ENCODE measurements at places on chromosomes 16 and 17.
A peak's percentile ranks its signal among the peaks of the same experiment; 100 is the strongest.

GRCh38 chr16:31099860-31100638, 5.5 kb upstream of the VKORC1 start:
- DNase-seq: no peak

- no peak for DNase-seq
These were observed 15.6 kb downstream of the NACA2 start for GRCh38 chr17:61575352-61575975.

DNA sequence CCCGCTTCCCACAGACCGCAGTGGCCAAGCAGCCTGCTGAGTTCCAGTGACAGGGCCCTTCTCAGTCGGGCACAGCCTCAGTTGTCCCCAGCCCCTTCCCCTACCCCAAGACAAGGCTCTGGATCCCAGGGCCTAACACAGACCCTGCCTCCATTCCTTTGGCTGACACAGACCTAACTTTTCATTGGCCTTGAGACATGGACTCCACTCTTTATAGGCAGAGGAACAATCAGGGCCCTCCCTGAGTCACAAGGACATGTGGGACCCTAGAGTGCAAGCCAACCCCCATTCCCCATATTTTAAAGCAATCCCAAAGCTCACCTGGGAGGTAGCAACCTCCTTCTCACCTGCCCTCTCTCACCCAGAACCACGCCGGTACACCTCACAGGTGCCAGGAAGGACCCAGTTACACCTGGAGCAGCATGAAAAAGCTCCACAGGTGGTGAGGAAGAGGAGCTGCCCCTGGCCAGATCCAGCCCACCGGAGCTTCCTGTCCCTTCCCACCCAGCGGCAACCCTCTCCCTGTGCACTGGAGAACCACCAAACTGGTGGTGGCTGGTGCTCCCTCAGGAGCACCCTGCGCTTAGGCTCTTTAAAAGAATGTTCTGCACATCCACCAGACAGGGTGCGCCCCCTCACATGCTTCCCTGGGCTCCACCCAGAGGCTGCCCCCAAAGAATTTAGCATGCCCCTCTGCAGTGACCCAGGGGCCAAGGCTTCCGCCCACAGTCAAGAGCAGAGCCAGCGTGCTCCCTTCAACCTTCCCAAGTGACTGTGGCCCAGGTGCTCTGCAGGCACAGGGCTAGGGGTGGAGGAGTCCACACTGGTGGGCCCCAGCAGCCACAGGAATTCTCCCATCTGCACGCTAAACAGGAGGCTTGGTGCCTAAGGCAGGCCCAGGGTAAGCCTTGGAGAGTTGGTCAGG, 3.4 kb downstream of the MNT start:
- DNase-seq: no peak

DNA sequence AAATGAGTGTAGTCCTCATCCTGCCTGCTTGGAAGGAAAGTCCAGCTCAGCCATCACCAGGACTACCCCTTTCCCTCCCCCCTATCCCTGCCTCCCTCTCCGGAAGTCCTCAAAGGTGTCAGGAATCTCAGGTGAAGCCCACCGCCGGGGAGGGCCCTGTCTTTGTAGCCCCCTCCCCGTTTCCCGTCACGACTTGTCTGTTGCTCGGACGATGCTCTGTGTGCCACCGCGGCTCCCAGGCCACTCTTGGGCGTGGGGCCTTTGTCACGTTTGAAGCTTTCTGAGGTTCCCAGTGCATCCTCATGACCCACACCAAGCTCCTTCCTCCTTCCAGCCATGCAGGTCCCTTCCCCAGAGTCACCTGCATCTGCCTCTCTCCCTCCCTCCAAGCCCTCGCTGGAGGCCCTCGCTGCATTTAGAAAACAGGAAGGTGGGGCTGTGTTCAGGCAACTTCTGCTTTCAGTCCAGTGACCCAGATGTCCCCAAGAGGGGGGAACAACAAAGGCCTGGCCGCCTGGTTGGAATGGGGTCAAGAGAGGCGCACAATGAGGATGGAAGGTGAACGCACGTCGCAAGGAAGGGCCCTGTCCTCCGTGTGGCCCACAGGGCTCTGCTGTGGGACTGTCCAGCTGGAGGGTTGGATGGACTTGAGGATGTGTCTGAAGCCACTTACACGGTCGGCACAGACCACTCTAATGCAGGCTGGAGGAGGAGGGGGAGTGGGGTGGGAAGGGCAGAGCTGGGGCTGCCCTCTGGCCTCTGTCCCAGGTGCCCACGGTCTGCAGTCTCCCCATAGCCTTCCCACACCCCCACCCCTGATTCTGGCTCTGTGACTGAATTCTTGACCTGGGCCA, 59.9 kb downstream of the OR1D5 start:
- peak; percentile 51 for DNase-seq

DNA sequence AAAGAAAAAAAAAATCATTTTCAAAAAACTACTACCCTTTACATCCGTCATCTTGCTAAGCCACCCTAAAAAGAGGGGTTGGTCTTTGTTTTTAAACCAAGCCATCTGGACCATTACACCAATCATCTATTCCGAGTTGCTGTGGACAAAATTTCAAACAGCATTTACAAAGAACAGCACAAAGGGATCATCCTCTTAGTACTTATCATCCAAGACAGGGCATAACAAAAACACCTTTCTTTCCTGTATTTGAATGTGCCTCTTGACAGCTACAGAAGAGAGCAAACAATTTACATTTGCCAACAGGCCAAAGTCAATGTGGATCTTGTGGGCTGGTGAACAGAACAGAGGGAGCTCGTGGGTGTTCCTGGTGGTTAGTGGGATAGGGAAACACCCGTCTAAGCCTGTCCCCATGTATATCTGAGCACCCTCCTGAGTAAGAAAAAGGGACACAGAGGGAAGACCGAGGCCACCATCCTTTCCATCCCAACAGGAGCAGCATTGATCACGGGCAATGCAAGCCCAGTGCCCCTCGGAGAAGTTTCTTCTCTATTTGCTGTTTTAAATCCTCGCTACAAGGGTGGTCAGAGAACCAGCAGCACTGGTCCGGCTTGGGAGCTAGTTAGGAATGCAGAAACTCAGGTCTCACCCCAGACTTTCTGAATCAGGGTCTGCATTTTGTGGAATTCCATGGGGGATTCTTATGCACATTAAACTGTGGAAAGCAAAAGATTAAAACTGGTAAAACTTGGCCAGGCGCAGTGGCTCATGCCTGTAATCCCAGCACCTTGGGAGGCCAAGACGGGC, 1.9 kb downstream of the SLC39A11 start:
- no peak for DNase-seq

GRCh38 chr16:29908719-29909220, 8.5 kb downstream of the ASPHD1 start:
- DNase-seq: no peak

- DNase-seq: no peak
These were observed 55.7 kb upstream of the CNEP1R1 start for GRCh38 chr16:49969091-49970030.

DNA sequence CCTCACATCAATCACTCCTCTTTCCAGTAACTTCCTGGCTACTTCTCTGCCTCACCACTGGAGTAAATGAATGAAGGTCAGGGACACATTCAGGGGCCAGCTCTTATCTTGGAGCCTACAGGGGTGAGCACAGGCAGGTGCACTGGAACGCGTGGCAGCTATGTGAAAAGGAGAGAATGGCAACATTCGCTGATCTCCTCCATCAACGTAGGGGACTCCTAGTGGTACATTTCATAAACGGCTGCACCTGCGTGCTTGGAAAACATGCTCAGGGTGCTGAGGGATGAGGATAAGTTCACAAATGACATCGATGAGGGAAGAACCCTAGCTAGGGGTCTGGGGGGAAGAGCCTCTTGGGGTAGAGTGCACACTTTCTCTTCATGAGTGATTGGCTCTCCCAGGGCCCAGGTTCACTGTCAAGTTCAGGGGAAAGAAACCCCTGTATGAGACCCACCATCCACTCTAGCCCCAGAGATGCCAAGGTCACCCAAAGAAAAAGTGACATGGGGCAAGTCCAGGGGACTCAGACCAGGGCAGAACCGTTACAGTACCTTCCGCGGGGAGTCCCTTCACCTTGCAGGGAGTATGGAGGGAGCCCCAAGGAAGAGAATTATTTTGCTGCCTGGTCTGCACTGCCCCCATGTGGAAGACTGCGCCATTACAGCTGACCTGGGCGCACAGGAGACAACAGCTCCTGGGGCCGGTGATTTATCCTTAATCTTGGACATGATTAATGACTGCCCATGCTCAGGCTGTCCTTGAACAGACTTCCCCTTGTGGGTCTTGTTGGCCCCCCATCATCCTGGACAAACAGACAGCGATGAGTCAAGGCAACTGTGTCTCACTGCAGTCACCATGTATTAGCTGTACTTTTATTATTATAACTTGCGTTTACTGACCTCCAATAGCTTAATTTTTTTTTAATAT, 30.1 kb downstream of the VAC14 start:
- peak; percentile 46 for DNase-seq

DNA sequence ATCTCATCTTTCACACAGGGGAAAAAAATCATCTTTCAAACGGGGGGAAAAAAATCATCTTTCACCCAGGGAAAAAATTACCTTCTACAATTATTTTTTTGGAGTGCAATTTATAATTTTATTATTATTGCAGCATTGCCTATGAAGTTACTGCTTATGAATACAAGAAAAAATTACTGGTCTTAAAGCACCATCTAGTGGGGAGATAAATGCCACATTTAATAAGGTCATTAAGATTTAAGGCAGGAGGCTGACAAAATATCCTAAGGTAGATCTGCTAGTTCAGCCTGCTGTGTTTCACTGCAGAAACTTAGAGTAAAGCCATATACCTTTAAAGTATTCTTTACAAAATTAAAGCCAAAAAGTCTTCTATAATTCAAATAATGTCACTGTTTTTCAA, 13.7 kb downstream of the SHCBP1 start:
- no peak for DNase-seq

DNA sequence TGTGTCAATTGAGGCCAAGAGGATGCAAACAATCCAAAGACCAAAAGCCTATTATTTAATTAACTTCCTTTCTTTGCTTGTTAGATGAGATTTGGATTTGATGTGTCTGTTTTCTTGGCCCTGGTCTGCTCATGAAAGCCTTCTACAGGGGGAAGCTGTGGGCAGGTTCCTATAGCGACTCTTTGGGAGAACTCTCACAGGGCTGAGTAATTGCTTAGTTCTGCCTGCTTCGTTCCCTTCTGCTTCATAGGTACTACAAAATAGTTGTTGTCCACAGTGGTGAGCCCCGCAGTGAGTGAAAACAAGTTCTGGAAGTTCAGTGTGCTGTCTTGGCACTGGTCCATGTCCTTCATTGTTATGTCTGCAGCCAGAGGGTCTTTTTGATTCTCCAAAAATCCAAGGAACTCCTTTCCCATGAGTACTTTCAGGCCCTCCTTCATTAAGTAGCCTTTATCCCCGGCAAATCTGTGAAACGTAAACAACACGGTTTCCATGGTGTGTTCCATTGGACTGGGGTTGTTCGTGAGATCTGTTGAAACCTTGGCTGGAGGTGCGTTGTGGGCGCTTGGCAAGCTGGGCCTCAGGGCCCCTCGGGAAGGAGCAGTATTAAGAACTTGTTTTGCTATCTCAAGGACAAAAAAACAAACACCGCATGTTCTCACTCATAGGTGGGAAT, 30.0 kb upstream of the ANKRD40CL start:
- DNase-seq: no peak

GRCh38 chr16:54879681-54880080, 51.0 kb upstream of the IRX5 start:
- DNase-seq: no peak

DNA sequence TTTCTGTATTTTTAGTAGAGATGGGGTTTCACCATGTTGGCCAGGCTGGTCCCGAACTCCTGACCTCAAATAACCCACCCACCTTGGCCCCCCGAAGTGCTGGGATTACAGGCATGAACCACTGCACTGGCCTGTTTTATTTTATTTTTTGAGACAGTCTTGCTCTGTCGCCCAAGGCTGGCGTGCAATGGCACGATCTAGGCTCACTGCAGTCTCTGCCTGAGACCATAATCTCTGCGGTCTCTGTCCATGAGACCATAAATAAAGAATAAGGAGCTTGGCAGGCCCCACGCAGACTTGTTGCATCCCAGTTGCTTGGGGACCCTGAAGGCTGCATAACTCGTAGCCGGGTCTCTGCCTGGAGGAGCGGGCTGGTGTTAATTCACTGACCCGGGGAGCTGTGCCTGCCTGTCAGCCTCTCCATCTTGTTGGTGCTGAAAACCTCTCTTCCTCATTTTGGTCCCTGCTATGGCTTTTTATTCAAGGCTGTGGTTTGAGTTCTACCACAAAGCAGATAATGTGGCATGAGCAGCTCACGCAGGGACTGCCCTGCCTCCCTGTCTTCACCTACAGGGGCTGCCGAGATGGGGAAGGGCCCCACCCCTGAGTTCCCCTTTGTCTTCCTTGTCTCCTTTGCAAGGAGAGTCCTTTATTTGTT, 82.1 kb downstream of the MSI2 start:
- DNase-seq: peak; percentile 44

- no peak for DNase-seq
These were observed 18.2 kb downstream of the VMP1 start for GRCh38 chr17:59725691-59726090.

- DNase-seq: no peak
These were observed 38.1 kb downstream of the LGALS9 start for GRCh38 chr17:27669136-27669535.

GRCh38 chr17:62899361-62899760, 66.7 kb upstream of the TANC2 start:
- DNase-seq: no peak

DNA sequence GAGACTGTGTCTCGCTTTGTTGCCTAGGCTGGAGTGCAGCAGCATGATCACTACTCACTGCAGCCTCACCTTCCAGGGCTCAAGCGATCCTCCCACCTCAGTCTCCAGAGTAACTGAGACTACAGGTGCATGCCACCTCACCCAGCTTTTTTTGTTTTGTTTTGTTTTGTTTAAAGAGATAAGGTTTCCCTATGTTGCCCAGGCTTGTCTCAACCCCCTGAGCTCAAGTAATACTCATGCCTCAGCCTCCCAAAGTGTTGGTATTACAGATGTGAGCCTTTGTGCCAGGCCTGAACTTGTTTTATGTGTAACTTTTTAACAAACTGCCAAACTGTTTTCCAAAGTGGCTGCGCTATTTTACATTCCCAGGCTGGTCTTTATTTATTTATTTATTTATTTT, 41.8 kb upstream of the NUDT7 start:
- DNase-seq: no peak

DNA sequence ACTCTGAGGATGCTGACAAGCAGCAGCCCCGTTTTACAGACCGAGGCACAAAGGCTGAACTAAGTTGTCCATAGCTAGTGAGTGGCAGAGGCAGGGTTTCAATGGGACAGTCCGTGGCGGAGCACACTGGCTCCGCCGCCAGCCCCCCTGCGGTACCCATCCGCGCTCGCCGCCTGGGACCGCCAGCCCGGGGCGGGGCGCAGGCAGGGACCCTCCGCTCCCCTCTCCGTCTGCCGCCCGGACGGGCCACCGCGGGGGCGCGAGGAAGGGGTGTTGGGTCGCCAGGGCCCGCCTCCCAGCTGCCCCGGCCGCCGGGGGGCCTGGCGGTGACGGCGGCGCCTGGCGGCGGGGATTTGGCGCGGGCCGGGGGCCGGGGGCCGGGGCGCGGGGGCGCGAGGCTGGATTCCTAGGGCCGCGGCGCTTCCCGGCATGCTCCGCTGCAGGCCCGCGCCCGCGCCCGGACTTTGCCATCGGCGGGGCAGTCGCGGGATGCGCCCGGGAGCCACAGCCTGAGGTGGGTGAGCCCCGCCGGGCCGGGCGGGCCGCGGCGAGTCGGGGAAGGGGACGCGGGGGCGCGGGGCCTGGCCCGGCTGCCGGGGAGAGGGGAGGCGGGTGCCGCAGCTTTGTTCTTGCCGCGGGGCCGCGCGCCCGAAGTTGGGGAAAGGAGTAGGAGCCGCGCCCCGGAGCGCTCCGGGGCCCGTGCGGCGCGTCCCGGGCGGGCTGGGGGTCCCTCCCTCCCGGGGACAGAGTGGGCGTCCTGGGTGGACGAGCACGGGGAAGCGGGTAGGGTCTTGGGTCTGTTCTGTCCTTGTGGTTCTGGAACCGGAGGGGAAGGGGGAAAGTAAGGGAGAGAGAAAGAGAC, at the start of gene TMEM98:
Gene TMEM98 (plus strand): TSS at position 430 of the 862 bp plus-strand sequence. CDS start 3,376 bp downstream, outside the sequence.
- DNase-seq: no peak

All from GM12892 (cell line).